ENCODE measurements at places on chromosomes 5 and 9. TPM values are rescaled to one million over a fixed set of nuclear protein-coding genes. Genes with fewer than 3 reads are reported as not detected.

DNA sequence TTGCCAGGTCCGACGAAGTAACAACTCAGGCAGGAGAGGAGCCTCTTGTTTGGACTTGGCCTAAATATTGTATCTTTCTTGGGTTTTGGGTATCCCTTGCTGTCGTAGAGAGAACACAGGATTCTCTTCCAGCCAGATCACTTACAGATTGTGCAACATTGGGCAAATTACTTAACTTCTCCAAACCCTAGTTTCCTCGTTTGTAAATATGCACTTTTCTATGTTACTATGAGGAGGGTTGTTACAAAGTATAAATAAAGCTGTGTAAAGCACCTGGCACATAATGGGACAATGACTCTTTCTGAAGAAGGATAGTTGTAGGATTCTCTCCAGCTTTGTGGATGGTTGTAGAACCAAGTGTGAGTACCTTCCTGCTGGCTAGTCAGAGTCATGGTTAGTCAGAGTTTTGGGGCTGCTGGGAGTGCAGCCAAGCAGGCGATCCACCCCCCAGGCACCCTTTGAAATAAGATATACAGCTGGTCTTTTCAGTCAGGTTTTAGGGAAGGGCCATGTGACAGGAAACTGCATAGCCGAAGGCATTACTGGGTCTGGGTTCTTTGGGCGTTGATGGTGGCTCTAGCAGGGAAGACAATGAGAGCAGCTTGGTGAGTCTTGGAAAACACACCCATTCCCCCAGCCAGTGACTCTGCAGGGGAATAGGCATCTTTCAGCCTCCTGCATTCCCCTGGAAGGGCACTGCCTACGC is 49.9 kb upstream of the GDNF start:
- no peak overlapping the region for H3K27ac ChIP-seq
- no peak for DNase-seq

DNA sequence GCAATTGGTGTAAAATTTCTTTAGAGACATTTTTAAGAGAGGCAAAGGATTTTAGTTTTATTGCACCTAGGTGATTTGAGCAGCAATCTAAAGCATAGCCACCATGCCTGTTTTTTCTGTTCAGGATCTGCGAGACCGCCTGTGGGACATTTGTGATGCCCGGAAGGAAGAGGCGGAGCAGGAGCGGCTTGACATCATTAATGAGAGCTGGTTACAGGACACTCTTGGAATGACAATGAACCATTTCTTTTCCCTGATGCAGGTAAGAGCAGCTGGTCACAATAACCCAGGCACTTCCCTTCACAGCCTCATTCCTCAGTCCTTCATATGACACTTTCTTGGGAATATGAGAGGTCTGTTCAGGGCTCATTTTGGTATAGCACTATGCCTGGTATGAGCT is 103.2 kb upstream of the IL7R start:
- H3K4me1 ChIP-seq: peaks cover 17% of the 10 kb centered on the region
- no peak for DNase-seq
- no peaks in the 10 kb centered on the region for H3K27me3 ChIP-seq
- H3K27ac ChIP-seq: no peak overlapping the region
- H3K4me3 ChIP-seq: no peak overlapping the region

GRCh38 chr5:99019812-99020697 is 91.2 kb upstream of the CHD1 start:
- no peaks in the 10 kb centered on the region for H3K36me3 ChIP-seq
- H3K27ac ChIP-seq: no peak overlapping the region
- H3K4me1 ChIP-seq: peaks cover 4% of the 10 kb centered on the region
- no peak for DNase-seq
- no peak overlapping the region for H3K4me3 ChIP-seq

DNA sequence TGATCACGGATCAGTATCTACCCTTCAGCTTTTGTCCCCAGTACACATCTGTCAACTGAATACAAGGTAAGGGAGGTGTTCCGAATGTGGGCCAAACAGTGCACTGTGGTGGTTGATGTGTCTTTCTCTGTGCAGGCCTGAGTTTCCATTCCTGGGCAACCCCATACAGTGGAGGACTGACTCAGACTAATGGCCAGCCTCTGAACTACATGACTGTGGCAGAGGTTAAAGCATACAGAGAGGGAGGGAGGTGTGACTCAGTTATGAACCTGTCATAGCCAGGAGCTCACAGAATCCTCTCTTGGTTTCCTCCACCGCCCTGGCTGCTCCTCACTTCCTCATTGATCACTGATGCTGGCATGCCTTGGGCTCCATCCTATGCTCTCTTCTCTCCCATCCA is 136.4 kb upstream of the TAS2R1 start:
- H3K4me1 ChIP-seq: no peaks in the 10 kb centered on the region
- H3K27me3 ChIP-seq: no peaks in the 10 kb centered on the region
- no peak overlapping the region for H3K27ac ChIP-seq
- DNase-seq: no peak
- no peak overlapping the region for H3K4me3 ChIP-seq

- no peak overlapping the region for H3K27ac ChIP-seq
- no peak overlapping the region for H3K4me3 ChIP-seq
- H3K4me1 ChIP-seq: peaks cover 14% of the 10 kb centered on the region
- no peak for DNase-seq
- peaks cover 17% of the 10 kb centered on the region for H3K36me3 ChIP-seq
- no peaks in the 10 kb centered on the region for H3K27me3 ChIP-seq
These were observed 79.4 kb downstream of the AUH start for GRCh38 chr9:91282292-91282691.

DNA sequence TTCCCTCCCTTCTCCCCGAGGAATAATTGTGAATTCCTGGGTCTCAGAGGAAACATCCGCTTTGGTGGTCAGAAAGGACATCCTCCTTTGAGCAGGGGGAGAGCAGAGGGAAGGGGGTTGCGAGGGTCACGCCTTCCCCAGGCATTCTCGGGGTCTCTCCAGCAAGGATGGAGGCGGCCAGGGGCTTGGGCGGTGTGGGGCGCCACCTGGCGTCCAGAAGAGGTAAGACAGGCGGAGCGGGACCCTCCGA is 129.1 kb downstream of the KCNIP1 start:
- H3K36me3 ChIP-seq: no peaks in the 10 kb centered on the region
- no peak overlapping the region for H3K27ac ChIP-seq
- peaks cover 16% of the 10 kb centered on the region for H3K4me1 ChIP-seq
- H3K27me3 ChIP-seq: no peaks in the 10 kb centered on the region

DNA sequence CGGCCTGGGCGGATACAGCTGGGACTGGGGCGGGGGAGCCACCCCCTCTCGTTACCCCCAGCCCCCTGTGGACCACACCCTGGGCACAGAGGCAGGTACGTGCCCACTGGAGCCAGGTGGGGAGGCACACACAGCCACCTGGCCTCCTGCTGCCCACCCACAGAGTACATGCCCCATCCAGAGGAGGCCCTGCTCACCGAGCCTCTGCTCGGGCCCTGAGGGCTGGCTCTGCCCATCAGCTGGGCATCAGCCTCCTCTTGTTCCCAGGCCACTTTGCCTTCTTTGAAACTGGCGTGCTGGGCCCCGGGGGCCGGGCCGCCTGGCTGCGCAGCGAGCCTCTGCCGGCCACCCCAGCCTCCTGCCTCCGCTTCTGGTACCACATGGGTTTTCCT is 6.3 kb downstream of the MAMDC4 start:
- DNase-seq: no peak
- H3K4me1 ChIP-seq: peaks cover 2% of the 10 kb centered on the region
- no peak overlapping the region for H3K4me3 ChIP-seq
- no peaks in the 10 kb centered on the region for H3K36me3 ChIP-seq

DNA sequence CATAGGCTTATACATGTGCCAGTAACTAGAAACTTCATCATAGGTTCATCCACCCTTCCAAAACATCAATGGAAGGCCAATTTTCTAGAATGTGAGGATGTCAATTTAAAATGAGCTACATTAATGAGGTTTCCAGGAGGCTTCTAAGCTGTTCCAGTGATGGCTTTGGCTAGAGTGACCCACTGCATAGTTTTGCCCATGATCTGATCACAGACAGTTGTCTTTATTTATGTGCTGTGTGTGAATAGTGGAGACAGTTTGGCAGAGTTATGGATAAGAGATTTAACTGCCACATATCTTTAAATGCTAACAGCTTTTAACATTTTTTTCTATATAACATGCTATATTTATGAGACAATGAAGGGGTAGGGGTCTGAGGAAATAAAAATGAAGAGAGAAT is 139.0 kb upstream of the ZNF462 start:
- DNase-seq: no peak
- no peaks in the 10 kb centered on the region for H3K36me3 ChIP-seq
- H3K27ac ChIP-seq: no peak overlapping the region
- no peaks in the 10 kb centered on the region for H3K4me1 ChIP-seq

DNA sequence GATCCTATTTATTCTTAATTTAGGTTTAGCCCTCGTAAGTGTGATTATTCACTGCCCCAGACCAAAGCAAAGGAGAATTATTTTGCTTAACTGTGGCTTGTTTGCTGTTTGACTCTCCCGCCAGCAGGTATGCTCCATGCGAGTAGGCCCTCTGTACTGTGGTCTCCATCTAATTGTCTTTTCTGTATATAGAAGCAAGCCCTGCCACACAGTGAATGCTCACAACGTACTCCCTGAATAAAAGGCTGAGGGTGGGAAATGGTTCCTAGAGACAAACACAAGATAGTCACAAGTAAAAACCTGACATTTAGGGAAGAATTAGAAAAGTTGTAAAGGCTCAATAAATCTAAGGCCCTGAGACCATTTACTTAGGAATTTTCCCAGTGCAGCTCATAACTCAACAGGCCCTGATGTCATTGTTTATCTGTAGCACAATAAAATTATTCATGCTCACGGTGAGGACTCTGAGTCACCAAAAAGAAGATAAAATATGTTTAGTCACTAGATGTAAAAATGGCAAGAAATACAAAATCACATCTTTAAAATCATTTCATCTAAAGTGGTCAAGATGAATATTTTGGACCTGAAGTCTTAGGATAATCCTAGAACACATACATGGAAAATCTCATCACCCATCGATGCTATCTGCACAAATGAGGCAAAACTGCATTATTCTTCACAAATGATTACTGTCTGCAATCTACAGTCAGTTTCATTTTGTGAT is 473.2 kb downstream of the ENC1 start:
- no peak overlapping the region for H3K4me3 ChIP-seq
- H3K27ac ChIP-seq: no peak overlapping the region
- no peaks in the 10 kb centered on the region for H3K4me1 ChIP-seq
- H3K27me3 ChIP-seq: peaks cover 2% of the 10 kb centered on the region

GRCh38 chr5:122458278-122458872 is 146.3 kb downstream of the SNCAIP start:
- H3K36me3 ChIP-seq: no peaks in the 10 kb centered on the region
- peaks cover 5% of the 10 kb centered on the region for H3K27me3 ChIP-seq
- no peaks in the 10 kb centered on the region for H3K4me1 ChIP-seq
- DNase-seq: peak; percentile 9
- H3K4me3 ChIP-seq: no peak overlapping the region

GRCh38 chr9:129671065-129671464 is 5.6 kb downstream of the PRRX2 start:
- H3K4me3 ChIP-seq: no peak overlapping the region
- H3K27me3 ChIP-seq: peaks cover 8% of the 10 kb centered on the region
- no peaks in the 10 kb centered on the region for H3K4me1 ChIP-seq
- DNase-seq: no peak
- no peak overlapping the region for H3K27ac ChIP-seq
- H3K36me3 ChIP-seq: no peaks in the 10 kb centered on the region

- H3K4me1 ChIP-seq: no peaks in the 10 kb centered on the region
- no peaks in the 10 kb centered on the region for H3K36me3 ChIP-seq
- H3K4me3 ChIP-seq: no peak overlapping the region
- no peak for DNase-seq
- peaks cover 21% of the 10 kb centered on the region for H3K27me3 ChIP-seq
These were observed 319.3 kb upstream of the RPS23 start for GRCh38 chr5:82597437-82597836.

DNA sequence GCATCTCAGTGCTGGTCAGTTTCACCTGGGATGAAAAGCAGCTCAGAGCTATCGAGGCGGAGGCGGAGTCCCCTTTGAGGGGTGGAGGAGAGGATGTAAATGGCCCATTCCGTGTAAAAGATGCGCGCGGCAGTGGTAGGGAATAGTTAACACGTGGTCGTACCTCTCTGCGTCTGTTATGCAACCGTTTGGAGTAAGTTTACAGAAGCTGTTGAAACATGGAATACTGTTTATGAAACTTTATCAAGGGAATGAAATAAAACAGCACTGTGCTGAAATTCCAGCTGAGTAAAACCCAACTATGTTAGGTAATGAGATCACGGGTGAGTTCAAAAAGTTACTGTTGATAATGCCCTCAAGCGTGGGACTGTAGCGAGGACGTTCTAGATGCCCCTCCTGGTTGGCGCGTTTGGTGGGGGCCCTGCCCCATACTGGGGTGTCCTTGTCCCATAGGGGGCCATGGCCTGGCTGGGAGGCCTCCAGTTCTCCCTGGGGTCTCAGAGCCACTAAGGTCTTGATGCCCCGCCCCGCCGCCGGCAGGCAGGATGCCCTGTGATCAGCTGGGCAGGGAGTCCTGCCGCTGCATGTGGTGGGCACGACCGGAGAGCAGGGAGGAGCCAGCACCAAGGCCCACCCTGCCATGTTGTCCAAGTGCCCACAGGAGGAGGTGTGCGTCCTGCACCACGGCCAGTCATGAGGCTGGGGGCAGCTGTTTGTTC is 90.9 kb downstream of the COL5A1 start:
- no peaks in the 10 kb centered on the region for H3K36me3 ChIP-seq
- no peaks in the 10 kb centered on the region for H3K4me1 ChIP-seq
- no peak overlapping the region for H3K27ac ChIP-seq
- no peak for DNase-seq
- no peaks in the 10 kb centered on the region for H3K27me3 ChIP-seq

- peak; percentile 70 for DNase-seq
- no peak overlapping the region for H3K27ac ChIP-seq
- H3K36me3 ChIP-seq: no peaks in the 10 kb centered on the region
- H3K27me3 ChIP-seq: no peaks in the 10 kb centered on the region
- H3K4me1 ChIP-seq: peaks cover 9% of the 10 kb centered on the region
These were observed 13.1 kb downstream of the GPRIN1 start for GRCh38 chr5:176596689-176597416.

GRCh38 chr9:133704711-133705181 is 33.4 kb downstream of the SARDH start:
- H3K4me1 ChIP-seq: peaks cover 41% of the 10 kb centered on the region
- no peak for DNase-seq
- no peaks in the 10 kb centered on the region for H3K27me3 ChIP-seq
- no peak overlapping the region for H3K4me3 ChIP-seq

PCDHB13 gene
- not detected for total RNA-seq

PLPPR1 gene
- not detected for total RNA-seq

SLC4A9 gene
- total RNA-seq: 0.12 TPM

C5orf58 gene
- not detected for total RNA-seq

CREBRF gene
- 18.3 TPM for total RNA-seq

All from activated naive CD4-positive, alpha-beta T cell treated with anti-CD3 and anti-CD28 coated beads for 36 hours (primary cell).